Activated CD8-positive, alpha-beta memory T cell treated with anti-CD3 and anti-CD28 coated beads, Interleukin-2, amount 50 U/mL, for 48 hours (primary cell): ENCODE measurements at places on chromosomes 12 and 14.

- no peak for DNase-seq
Measured at GRCh38 chr14:65938738-65939137, 526.2 kb downstream of the FUT8 start.

- no peak for DNase-seq
Measured at GRCh38 chr12:93990832-93991803, 157.3 kb upstream of the PLXNC1 start.

DNA sequence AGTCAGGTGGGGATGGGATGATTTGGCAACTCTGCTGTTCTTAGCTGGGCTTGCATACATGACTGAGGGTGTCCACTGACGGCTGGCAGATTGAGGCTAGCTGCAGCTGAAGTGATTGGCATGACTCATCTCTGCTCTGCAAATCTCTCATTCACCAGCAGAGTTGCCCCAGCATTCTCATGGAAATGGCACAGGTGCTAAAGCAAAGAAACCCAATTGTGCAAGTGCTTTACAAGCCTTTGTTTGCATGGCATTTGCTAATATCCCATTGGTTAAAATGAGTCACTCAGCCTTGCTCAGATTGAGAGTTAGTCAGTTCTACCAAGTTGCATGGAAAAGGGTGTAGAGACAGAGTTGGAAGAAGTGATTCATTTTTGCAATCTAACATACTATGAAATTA lies 389.7 kb upstream of the FAR2 start:
- no peak for DNase-seq

DNA sequence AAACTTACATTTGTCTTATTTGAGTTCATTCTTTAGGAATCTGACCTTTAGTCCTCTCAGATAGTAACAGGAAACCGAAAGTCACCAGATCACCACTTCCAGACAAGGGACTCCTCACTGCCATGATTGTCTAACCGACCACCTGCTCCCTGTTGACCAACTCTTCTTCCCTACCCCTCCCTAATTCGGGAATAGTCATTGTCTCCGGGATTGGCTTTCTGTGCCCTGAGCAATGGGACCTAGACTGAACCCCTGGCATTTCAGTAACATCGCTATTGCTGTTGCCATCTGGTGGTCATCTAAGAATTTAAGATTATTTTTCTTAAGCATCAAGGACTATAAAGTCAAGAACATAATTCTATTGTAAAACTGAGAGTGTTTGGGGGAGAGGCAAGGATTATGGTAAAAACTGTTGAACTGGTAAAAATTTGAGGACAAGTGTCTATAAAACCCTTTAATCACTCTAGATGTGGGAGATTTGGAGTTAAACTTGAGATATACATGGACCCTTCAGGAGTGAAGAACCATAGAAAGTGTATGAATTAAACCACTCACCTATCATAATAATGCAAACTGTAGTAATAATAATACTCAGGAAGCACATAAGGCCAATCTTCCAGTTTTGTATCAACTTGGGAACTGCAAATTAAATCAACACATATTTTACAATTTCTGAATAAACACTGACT lies 6.3 kb downstream of the CLEC2A start:
- DNase-seq: no peak

GRCh38 chr14:100498068-100498467 lies 89.1 kb downstream of the BEGAIN start:
- DNase-seq: no peak

GRCh38 chr12:21296751-21297406 lies 37.8 kb downstream of the SLCO1A2 start:
- DNase-seq: no peak

- DNase-seq: no peak
Measured at GRCh38 chr12:117881517-117881916, 87.3 kb downstream of the KSR2 start.

DNA sequence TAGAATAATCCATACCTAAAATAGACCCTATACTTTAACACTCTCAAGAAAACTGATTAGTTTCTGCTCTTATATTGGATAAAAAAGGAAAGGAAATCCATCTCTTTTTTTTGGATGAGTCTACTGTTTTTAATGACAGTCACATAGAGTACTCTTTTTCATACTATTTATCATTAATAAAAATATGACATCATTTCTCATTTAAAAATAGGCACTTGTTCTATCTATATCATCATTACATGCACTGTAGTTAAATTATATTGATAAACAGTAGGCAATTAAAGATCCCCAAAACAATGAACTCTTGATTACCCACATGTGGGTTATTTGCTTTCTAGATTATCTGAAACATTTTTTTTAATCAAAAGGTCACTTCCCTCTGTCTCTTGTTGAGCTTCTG lies 338.8 kb downstream of the NELL2 start:
- no peak for DNase-seq

DNA sequence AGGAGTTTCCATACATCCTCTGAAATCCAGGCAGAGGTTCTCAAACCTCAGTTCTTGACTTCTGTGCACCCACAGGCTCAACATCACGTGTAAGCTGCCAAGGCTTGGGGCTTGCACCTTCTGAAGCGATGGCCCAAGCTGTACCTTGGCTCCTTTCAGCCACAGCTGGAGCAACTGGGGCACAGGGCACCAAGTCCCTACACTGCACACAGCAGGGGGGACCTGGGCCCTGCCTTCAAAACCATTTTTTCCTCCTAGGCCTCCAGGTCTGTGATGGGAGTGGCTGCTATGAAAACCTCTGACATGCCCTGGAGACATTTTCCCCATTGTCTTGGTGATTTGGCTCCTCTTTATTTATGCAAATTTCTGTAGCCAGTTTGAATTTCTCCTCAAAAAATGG lies 10.6 kb downstream of the AREL1 start:
- DNase-seq: no peak

DNA sequence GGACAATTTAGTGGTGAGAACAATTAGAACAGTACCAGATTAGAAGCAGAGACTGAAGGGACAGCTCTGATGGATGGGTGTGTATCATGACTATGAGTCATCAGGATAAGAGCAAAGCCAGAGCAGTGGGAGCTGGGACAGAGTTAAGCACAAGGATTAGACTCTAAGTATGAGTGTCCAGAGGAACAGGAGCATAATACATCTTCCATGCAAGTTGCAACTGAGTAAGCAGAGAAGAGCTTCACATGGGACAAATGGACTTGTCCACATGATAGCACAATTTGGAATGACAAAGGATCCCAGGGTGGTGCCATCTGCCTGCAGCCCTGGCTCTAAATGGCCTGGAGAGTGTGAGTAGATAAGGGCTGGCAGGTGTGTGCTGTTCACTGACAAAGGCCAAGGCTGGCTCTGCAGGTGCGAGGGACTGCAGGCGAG lies 226.4 kb upstream of the CAND1 start:
- no peak for DNase-seq

DNA sequence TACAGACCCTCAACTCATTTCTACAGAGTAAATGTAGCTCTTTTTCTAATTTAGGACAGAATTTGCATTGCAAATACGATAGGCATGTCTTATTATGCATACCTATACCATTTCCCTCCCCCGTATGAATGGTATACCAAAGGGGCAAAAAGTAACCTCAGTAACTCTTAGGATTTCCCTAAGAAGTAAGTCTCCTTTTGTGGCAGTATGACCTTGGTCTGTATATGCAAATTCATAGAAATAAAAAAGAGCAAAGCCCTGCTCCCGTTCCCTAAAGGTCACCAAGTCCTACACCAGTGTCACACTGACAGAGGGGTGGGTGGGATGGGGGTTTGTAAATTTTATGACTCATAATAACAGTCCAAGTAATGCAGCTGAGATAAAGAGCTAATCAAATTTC lies 365.8 kb upstream of the CCDC196 start:
- DNase-seq: no peak

- no peak for DNase-seq
Measured at GRCh38 chr12:1819571-1819970, 794 bp upstream of the LRTM2 start.

GRCh38 chr14:54564868-54565784 lies 1.8 kb upstream of the SAMD4A start:
- DNase-seq: peak; percentile 82

- DNase-seq: no peak
Measured at GRCh38 chr12:122790393-122791075, 16.2 kb downstream of the CCDC62 start.

DNA sequence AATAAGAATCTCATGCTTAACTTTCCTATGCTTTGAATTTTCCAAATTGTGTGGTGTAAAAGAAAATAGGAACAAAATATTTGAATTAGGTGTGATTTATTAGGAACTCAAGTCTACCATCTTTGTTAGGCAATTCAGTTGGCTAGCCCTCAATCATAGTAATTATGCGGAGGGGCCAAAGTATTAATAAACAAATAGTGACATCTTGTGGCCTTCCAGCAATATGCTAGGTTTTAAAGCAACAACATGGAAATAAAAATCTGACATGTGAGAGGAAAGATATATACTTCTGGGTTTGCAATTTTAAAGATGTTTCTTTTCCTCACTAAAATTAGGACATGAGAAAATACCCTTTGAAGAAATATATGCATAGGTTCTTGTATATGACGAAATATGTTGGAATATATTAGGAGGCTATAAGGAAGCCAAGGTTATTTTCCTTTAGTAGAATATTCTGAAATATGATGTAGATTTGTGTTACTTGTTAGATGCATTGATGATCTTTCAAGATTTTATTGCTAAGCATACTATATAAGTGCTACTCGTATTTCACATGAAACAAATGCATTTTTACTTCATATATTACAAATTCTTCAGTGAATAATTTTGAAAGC lies 200.4 kb downstream of the PTPRO start:
- no peak for DNase-seq

DNA sequence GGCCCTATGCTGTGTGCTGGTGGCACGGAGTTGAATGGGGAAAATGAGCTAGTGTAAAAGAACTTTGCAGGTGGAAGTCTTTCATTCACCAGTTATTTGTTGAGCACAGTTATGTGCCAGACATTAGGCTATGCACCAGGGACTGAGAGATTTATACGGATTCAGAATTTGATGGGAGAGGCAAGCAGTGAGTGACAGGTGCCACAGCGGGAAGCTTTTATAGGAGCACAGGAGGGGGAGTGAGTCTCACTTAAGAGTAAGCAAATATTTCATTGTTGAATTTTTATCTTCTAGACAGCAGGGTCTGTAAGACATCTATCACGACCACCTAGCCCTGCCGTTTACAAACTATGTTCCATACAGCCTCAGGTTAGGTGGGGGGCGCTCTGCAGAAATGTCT lies 320.6 kb downstream of the SNAPC1 start:
- DNase-seq: no peak

DNA sequence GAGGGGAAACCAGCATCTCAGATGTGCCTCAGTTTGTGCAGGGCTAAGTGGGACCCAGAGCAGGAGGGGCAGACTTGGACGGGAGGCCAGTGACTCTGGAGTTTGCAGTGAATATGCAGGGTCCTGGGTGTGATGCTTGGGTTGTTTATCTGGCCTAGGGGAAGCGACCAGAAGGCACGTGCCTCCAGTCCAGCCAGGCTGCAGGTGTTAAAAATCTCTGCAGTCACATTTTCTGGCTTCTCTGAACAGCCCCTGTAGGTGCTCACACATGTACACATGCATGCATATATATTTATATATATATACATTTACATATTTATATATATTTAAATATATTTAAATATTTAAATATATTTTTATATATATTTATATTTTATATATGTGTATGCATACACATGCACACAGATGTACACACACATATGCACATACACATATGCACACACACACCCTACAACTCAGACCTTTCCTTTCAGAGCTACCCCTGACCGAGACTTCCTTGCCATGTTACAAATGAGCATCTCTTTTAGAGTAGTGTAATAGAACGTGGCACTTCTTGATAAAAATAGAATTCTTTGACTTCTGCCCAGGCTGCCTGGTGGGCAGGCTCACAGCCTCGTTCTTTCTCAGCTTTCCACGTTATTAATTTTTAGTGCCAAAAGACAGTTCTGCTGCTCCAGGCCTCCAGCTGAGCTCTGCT lies 26.8 kb upstream of the TCL1B start:
- no peak for DNase-seq

DNA sequence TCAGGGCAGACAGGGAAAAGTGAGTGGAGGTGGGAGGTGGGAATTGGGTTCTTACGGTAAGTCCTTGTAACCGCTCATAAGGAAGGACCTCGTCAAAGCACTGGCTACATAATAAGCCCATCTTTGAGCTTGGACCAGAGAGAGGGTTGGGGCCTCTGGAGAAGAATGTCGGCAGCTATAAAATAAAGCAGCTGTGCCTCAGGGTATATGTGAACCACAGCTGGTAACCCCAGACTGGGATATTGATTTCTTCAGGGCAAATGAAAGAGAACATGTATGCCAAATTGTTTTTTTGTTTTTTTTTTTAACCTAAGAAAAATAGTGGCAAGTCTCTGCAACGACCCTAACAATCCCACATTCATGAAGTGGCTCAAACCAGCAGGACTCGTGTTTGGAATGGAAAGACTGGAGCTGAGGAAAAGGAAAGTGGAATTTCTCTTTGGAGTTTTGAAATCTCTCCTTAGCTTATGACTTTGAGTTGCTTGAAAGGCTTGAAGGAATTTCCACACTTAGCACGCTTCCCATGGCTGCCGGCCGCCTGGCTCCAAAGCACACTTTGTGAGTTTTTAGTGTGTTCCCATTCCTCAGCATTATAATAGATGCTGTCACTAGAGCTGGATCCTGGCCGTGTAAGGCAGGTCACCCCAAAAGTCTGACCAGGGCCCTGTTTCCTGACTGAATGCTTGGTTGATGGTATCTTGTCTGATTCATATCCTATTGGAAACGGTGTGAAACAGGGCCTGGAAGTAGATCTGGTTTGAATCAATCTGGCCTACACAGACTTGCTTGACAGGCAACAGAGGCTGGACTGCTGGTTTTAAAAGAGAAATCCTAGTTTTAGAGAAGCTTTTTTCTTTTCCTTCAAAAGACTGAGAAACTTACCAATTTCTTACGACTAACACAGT lies 244.7 kb downstream of the MSRB3 start:
- no peak for DNase-seq

DNA sequence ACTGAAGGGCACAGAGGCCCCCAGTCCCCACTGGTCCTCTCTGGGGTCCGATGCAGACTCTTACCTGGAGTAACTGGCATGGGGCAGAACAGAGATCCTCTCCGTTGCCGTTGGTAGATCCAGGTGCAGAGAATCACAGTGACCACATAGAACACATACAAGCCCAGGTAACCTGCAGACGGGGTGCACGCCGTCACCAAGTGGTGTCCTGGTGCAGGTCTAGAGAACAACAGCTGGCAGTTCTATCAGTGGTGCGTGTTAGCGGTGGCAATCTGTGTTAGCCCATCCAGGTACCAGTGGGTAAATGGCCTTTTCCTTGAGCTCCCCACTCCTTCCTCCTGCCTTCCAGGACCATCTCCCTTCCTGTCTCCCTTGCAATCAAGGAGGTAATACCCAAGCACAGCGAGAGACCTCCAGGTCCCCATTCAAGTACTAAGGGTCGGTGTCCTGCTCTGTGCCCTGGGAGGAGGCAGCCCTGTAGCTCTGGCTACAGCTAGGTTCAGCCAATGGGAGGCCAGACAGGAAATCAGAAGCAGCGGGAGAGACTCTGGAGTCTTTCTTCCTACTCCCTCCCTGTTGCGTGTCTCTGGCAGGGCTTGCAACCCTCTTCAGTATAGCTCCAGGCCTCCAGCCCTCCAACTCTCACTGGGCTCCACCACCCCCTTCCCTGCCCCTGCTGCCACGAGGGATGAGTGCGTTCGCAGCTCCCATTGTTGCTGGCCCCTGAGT lies 15.8 kb downstream of the SLC8B1 start:
- no peak for DNase-seq
